ENCODE measurements at places on chromosomes 16 and 17.

DNA sequence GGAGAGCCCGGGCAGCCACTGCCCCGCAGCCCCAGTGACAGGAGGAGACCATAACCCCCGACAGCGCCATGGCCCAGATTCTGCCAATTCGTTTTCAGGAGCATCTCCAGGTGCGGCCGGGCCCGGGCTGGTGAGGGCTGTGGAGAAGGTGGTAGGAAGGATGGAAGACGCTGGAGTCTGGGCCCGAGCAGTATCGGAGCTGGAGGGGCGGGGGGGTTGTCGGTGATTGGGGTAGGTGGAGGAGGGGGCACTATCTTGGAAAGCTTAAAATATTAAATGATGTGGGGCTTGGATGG lies 317 bp downstream of the CLTC start:
- no peak for DNase-seq

DNA sequence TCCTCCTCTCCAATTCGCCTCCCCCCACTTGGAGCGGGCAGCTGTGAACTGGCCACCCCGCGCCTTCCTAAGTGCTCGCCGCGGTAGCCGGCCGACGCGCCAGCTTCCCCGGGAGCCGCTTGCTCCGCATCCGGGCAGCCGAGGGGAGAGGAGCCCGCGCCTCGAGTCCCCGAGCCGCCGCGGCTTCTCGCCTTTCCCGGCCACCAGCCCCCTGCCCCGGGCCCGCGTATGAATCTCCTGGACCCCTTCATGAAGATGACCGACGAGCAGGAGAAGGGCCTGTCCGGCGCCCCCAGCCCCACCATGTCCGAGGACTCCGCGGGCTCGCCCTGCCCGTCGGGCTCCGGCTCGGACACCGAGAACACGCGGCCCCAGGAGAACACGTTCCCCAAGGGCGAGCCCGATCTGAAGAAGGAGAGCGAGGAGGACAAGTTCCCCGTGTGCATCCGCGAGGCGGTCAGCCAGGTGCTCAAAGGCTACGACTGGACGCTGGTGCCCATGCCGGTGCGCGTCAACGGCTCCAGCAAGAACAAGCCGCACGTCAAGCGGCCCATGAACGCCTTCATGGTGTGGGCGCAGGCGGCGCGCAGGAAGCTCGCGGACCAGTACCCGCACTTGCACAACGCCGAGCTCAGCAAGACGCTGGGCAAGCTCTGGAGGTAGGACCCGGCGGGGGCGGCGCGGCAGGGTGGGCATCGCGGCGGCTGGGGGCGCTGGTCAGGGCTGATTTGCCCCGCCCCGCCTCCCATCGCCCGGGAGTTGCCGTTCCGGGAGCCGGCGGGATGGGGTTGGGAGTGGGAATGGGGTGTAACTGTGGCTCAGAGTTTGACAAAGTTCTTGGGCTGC lies 567 bp downstream of the SOX9 start:
- no peak for DNase-seq

GRCh38 chr16:84214451-84215066 lies 23.6 kb downstream of the ADAD2 start:
- DNase-seq: no peak

- no peak for DNase-seq
These were observed 35.8 kb upstream of the TEKT3 start for GRCh38 chr17:15377200-15377599.

- DNase-seq: no peak
These were observed 182.4 kb downstream of the HS3ST4 start for GRCh38 chr16:25874196-25874595.

DNA sequence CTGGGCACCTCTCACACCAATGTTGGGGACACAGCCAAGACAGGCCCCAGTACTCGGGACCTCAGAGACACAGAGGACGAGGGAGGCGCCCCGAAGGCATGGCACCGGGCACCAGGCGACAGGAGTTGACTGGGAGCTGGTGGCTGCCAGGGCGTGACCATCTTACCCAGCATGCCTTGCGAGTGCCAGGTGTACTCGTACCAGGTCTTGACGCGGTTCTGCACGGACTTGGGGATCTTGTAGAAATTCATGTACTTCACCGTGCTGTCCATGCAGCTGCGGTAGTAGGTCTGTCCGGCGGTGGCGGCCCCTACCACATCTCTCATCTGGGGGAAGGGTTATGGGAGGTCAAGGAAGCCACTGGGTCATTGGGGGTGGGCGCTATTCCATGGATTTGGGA lies 67.3 kb downstream of the CNGB1 start:
- DNase-seq: no peak

DNA sequence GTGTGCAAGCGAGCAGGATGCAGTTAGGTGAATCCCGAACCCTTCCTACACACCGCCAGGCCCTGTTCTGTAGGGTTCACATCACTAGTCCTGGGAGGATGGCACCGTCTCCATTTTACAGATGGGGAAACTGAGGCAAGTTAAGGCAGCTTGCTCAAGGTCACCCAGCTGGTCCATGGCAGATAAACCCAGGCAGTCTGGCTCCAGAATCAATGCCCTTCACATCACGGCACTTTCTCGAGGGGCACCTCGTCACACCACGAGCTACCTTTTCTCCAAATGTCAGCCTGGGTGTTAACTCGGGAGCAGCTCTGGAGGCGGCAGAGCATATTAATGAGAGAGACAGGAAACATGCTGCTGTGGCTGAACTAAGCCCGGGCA lies 9.5 kb downstream of the NOB1 start:
- no peak for DNase-seq

GRCh38 chr17:68718465-68718864 lies 117.3 kb upstream of the FAM20A start:
- no peak for DNase-seq

- DNase-seq: no peak
These were observed 2.7 kb downstream of the MNT start for GRCh38 chr17:2398182-2398581.

GRCh38 chr17:80169107-80169506 lies 723 bp upstream of the CARD14 start:
- DNase-seq: no peak

DNA sequence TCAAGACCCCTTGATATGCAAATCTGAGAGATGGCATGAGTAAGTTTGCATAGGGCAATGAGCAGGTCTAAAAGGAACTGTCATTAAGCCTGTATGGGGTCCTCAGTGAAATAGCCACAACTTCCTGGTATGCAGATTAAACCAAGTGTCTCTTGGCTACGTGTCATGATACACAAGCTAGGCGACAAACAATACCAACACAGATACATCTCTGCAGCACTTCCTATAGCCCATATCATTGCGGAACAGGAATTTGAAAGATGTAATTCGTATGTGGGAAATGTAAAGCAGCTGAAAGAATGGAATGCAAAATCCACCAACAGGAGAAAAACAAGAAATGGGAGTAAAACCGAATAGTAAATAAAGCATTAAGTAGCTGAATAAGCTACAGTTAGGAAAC lies 12.9 kb downstream of the PRSS22 start:
- DNase-seq: no peak

DNA sequence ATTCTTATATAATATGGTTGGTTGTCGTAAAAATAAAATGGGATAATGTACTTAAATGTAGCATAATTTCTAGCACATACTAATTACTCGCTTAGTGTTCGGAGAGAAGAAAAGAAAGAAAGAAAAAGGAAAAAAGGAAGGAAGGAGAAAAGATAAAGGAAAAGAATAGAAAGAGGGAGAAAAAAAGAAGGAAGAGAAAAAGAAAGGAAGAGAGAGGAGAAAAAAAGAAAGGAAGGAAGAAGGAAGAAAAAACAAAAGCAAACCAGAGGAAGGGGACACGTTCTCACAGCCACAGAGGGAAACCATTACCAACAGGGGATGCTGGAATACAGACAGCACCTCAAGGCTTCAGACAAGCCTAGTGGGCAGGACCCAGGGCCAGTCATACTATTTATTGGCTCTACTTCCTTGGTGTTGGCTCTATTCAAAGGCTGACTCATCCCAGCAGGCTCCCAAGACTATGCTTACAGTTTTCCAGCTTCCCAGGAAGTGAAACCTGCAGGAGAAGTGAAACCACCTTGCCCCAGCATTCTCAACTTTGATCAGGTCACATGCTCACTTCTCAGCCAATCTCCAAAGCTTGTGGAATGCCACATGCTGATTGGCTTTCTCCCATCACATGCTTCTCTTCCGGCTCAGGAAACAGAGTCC lies 273.5 kb upstream of the IRX5 start:
- no peak for DNase-seq

GRCh38 chr17:48194097-48194550 lies 86.6 kb downstream of the SNX11 start:
- no peak for DNase-seq

DNA sequence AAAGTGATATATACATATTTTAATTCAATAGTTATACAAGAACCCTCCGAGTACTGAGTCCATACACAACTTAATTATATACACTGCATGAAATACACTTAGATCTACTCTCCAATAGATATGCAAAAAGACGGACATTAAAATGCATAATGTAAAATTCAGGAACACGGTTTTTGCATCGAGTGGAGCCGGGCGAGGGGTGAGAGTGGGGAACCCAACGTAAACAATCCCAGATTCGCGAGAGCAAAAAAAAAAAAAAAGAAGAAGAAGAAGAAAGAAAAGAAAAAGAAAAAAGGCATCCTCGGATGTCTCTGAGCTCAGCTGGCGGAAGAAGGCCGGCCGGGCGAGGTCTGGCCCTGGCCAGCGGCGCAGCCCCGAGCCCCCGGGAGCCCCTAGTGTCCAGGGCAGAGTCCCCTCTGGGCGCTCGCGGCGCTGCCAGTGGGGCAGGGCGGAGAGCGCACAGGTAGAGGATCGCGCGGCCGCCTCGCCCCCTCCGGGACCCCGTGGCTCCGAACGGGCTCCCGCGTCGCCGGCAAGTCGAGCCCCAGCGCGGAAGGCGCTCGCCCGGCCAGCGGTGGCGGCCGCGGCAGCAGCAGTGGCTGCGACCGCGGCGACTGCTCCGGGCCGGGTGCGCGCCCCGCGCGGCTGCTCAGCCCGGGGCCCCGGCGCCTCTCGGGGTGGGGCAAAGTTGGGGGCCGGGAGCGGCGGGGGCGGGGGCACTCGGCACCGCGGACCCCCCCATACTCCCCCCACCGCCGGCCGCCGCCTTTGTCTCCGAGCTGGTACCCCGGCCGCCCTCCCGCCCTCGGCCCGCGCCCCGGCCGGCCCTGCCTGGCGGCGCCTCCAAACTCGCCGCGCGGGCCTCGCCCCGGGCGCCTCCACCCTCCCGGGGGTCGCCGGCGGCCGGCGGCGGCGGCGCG lies 9.6 kb upstream of the ZFHX3 start:
- DNase-seq: no peak

DNA sequence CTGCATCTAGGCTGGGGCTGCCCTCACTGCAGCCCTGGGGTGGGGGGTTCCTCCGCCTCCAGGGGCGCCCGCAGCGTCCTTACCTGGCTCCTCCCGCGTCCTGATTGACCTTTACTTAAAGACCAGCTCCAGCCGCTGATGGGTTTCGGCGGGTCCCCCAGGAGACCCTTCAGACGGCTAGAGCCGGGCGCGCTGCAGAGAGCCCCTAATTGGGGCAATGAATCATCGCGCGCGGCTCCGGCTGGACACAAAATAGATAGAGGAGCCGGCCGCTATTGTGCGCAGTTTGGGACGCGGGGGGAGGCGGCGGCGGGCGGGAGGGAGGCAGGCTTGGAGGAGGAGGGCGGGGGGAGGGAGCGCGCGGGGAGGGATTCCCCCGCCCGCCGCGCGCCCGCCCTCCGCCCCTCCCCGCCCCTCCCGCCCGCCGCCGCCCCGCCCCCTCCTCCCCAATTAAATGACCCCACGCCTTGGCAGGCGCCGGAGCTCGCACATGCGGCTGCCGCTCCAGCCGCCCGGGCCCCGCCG lies 56.5 kb upstream of the CIBAR2 start:
- no peak for DNase-seq

GRCh38 chr17:6548578-6549330 lies 7.6 kb downstream of the PITPNM3 start:
- no peak for DNase-seq

DNA sequence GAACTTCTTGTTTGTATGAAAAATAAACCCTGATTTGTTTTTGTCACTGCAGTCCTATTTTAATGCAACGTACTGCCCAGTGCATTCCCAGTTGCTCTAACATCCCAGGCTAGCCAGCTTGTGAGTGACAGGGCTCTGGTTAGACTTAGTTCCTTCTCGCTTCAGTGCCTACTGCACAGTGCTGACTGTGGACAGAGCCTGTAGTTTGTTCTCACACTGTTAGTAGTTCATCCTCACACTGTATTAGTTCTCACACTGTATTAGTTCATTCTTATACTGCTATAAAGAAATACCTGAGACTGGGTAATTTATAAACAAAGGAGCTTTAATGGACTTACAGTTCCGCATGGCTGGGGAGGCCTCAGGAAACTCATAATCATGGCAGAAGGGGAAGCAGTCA lies 116.6 kb upstream of the SALL1 start:
- no peak for DNase-seq

DNA sequence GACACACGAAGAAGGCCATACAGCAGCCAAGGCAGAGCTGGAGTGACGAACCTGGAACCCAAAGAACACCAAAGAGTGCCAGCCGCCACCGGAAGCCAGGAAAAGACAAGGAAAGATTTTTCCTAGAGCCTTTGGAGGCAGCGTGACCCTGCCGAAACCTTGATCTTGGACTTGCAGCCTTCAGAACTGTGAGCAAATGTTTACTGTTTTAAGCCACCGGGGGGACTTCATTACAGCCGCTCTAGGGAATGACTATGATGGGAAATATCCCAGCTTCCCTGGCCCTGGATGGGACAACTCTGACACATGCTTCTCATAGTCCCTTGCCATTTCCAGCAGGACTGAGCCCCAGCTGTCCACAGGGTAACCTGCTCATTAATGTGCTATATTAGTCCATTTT lies 270.6 kb downstream of the HAPSTR1 start:
- DNase-seq: no peak

DNA sequence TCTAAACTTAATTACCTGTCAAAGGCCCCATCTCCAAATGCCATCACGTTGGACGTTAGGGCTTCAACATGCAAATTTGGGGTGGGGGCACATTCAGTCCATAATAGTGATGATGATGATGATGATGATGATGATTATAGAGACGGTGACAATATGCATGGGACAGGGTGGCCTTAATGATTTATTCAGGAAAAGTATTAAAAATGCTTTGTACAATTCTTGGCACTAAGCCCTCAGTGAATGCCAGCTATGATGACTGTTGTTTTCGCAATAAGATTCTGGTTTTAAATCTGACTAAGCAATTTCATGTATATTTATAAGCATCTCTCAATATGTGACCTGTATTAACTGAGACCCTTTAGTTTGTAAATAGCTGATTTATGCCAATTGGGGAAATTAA lies 106.3 kb downstream of the C16orf95 start:
- DNase-seq: no peak
